Activated T-helper 17 cell treated with anti-CD3 and anti-CD28 coated beads, Interleukin-2, amount 50 U/mL, for 72 hours (primary cell): ENCODE measurements at places on chromosomes 12 and 14.
A peak's percentile ranks its signal among the peaks of the same experiment; 100 is the strongest.

- ATAC-seq: no peak
Observed at GRCh38 chr12:18391151-18391550, 129.8 kb downstream of the PIK3C2G start.

GRCh38 chr12:49369411-49370145 is 2.3 kb downstream of the SPATS2 start:
- no peak for ATAC-seq

- no peak for ATAC-seq
Observed at GRCh38 chr12:32367381-32367780, 32.0 kb upstream of the FGD4 start.

DNA sequence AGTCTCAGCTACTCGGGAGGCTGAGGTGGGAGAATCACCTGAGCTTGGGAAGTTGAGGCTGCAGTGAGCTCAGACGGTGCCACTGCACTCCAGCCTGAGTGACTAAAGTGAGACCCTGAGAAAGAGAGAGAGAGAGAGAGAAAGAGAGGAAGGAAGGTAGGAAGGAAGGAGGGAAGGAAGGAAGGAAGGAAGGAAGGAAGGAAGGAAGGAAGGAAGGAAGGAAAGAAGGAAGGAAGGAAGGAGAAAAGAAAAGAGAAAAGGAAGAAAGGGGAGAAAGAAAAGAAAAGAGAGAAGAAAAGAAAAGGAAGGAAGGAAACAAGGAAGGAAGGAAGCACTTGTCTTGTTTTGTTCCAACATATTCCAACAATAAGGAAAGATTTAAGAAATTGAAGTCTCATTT is 7.8 kb downstream of the PRKD1 start:
- ATAC-seq: no peak

- ATAC-seq: no peak
Observed at GRCh38 chr12:77571768-77572167, 258.9 kb upstream of the NAV3 start.

- ATAC-seq: no peak
Observed at GRCh38 chr12:72179841-72180240, 92.3 kb upstream of the TRHDE start.

- ATAC-seq: no peak
Observed at GRCh38 chr12:12718381-12718759, 1.2 kb downstream of the CDKN1B start.

DNA sequence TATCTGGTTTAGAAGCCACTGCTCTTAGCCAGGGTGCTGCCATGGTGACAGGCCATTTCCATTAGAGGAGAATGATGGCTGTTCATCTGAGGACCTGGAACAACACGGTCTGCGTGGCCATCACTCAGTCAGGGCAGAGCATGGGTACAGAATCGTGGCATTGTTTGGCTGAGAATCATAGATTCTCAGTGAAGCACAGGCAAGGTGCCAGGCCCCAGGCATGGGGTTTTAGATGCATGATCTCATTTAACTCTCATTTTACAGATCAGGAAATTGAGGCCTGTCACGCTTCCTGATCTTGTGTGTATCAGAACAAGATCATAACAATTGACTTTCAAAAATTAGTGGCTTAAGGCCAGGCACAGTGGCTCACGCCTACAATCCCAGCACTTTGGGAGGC is 26.8 kb upstream of the IRF2BPL start:
- ATAC-seq: peak; percentile 86

GRCh38 chr12:29730481-29730880 is 53.3 kb downstream of the TMTC1 start:
- ATAC-seq: no peak

- no peak for ATAC-seq
Observed at GRCh38 chr12:50162230-50162629, 4.9 kb downstream of the CERS5 start.

GRCh38 chr12:123488539-123489230 is 30.7 kb downstream of the SNRNP35 start:
- ATAC-seq: no peak

GRCh38 chr12:113480336-113480971 is 8.8 kb upstream of the LHX5 start:
- ATAC-seq: no peak

- no peak for ATAC-seq
Observed at GRCh38 chr14:73209953-73210352, 27.4 kb upstream of the PAPLN start.

GRCh38 chr14:24366721-24367513 is 1.1 kb upstream of the NFATC4 start:
- ATAC-seq: peak; percentile 46

DNA sequence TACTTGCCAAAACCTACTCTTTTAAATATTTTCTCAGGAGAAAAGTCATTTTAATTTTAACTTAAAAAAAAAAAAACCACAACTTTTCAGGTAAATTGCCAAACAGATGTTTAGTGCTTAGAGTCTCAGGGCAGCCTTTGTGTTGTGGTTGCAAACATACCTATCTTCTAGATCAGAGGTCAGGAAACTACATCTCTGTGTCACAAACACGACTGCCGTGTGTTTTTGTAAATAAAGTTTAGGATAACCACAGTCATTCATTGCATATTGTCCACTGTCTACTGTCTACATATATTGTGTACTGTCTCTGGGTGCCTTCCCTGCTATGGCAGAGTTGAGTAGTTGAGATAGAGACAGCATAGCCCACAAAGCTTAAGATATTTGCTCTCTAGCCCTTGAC is 48.9 kb downstream of the DYRK2 start:
- ATAC-seq: no peak

- no peak for ATAC-seq
Observed at GRCh38 chr12:48157889-48158370, 615 bp upstream of the ASB8 start.

DNA sequence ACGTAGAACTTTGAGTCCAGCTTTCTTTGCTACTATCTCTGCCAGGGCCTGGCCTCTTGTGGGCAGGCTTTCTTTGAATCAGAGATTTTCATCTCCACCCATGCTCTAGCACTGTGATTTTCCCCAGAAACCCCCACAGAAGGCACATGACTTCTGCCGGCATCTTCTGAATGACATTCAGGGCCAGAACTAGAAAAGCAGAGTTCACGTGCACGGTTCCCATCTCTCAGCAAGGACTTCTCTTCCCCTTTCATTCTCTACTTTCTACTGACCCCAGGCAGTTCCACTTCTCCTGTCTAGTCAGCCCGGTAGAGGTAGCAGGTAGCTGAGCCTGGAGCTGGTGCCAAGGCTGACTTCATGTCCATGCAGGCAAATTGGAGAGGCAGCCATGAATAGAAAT is 26.9 kb downstream of the BATF start:
- ATAC-seq: peak; percentile 77

DNA sequence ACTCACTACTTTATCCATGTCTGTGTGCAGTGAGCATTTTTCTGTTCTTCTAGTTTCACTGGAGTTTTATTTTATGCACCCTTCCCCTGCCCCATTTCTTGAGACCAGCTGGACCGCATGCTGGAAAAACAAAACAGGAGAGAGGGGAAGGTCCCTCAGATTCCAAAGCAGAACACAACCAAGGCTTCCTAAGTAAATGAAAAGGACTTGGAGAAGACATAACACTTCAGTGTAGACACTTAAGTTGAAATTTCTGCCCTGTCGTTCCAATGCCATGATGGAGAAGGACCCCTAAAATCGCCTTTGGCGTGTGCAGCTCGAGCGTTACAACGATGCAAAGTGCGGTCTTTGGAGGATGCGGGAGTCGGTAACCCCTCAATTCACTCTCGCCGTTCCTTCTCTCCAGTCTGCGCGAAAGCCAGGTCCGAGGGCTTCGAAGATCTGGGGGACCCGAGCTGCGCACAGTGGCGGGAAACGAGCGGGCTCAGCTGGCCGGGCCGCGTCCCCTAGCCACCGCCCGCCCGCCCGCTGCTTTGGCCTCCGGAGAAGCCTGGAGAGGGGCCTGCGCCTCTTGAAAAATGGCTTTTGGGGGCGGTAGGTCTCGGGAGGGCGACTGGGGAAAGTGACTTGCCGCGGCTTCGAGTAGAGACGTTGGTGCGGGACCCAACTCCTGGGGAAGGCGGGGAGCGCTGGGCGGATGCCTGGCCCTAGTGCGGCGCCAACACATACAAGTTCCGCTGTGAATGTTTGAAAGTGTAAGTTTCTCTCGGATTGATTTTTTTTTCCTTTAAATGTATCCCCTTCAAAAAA is 11.2 kb upstream of the HOXC13 start:
- ATAC-seq: no peak

GRCh38 chr12:96356831-96357230 is 43.4 kb downstream of the CDK17 start:
- no peak for ATAC-seq

DNA sequence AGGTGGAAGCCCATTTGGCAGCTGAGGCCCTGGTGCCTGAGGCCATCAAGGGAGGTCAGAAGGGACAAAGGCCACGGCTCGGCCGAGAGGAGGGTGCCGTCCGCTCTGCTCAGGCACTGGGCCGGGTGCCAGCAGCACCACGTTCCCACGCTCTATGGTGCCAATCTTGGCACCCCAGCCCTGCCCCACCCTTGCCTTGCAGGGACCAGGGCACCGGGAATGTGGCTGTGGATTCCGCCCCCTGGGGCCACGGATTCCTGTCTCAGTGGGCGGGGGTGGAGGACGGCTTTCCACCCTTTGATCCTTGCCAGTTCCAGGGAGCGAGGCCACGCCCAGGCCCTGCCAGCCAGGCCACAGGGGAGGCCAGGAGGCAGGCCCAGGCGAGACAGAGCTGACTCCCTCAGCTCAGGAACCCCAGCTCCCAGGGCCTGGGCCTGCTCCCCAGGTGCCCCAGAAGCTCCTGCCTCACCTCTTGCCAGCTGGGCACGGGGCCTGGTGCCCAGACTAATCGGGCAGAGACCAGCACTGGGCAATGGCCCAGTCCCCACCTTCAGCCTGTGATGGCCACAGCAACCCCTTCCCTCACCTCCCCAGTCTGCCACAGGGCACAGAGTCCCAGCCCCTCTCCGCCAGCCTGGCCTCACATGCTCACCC is 26.4 kb upstream of the GPR132 start:
- no peak for ATAC-seq

GRCh38 chr12:77202457-77203060 is 137.2 kb upstream of the E2F7 start:
- ATAC-seq: no peak

DNA sequence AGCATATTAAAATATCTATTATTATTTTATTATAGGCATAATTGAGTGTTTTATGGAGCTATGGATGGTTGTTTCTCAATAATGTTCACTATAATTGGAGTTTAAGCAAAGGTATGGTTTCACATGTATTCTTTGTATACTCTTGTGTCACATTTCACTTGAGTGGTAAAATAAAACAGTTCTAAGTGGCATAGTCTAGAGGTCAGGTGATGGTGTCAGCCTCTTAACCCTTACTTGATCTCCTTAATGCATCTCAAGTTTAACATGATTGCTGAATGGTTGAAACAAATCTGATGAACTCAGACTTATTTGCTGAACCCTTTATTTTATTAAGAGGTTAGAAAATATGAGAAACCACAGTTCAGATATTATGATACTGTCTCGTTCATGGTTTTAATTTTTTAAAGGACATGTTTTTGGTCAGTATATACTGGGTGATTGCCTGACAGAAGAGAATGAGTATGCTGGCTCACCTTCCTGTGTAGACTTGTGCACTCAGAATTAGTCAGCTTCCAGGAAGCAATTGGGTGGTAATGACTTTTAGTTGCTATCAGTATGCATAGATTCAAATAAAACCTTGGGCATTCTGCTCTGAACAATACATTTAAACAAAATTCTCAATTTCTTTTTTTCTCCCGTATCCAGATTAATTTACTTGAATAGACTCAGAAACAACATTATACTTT is 464.6 kb downstream of the PCNX1 start:
- peak; percentile 99 for ATAC-seq

DNA sequence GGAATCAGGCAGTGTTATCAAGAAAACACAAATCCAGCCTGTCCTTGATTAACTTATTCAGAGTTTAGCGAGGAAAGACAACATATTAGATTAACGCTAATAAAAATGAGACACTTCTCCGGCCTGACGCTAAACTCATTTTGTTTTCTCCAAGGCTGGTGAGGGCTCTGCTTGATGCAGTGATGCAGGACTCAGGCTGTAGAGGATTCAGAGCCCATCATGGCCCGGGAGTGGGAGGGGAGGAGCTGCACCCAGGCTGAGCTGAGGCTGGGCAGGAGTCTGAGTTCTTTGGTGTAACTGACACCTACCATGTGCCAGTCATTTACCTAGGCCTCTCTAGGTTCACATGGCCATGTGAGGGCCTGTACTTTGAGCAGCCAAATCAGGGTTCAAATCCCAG is 70.0 kb downstream of the WSCD2 start:
- no peak for ATAC-seq

DNA sequence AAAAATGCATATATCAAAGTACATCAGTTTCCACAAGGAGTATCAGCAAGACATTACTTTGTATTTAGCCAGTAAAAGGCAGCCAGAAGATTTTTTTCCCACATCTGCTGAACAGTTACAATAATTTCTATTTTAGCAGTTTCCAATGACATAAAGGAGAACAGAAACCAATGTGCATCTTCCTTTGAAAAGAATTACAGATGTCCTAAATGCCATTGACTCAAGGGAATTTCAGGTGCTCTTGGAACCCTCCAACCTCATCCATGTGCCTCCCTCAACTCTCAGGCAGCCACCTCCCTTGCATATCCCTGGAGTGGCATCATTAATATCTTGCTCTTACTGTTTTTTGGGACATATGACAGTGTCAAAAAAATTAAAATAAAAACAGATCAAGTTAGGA is 62.2 kb upstream of the ST8SIA1 start:
- ATAC-seq: peak; percentile 21

- peak; percentile 48 for ATAC-seq
Observed at GRCh38 chr14:20848316-20848954, 42.8 kb upstream of the RNASE3 start.

- ATAC-seq: no peak
Observed at GRCh38 chr14:96096639-96097610, 57.8 kb downstream of the C14orf132 start.

- no peak for ATAC-seq
Observed at GRCh38 chr12:91781114-91781513, 364.5 kb downstream of the BTG1 start.

GRCh38 chr12:32331133-32331532 is 68.2 kb upstream of the FGD4 start:
- no peak for ATAC-seq

DNA sequence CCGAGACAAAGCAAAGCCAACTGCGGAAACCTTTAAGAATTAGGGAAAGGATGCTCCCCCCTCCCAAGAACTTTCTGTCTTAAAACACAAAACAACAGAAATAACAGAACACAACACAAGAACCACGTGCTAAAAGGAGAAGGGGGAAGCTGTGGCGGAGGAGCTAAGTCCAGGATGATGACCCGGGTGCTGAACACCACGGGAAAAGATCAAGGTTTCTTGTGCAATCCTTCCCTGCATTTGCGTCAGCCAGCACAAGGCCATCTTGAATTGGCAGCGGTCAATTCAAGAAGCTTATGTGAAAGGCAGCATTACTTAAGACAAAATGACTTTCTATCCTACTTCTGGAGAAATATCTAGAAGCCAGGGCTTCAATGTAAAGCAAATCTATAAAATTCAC is 11.0 kb upstream of the CREBL2 start:
- ATAC-seq: no peak
